ENCODE measurements at places on chromosomes 7 and 10.

DNA sequence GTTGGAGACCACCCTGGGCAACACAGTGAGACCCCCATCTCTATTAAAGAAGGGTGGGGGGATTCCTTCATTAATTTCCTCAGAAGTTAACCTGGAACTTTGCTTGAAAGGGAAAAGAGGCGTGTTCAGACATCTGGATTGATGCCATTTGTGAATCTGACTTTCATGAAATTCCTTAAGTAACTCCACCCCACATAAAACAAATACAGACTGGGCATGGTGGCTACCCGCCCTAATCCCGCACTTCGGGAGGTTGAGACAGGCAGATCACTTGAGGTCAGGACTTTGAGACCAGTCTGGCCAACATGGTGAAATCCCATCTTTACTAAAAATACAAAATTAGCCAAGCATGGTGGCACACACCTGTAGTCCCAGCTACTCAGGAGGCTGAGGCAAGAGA lies 75.0 kb downstream of the EEPD1 start:
- no peak for DNase-seq

- no peak for DNase-seq
Observed at GRCh38 chr10:11178606-11179515, 161.2 kb downstream of the CELF2 start.

- no peak for DNase-seq
Observed at GRCh38 chr10:131350660-131351059, 39.1 kb upstream of the TCERG1L start.

- DNase-seq, result no peak
Observed at GRCh38 chr10:132425029-132425756, 28.2 kb downstream of the PWWP2B start.

DNA sequence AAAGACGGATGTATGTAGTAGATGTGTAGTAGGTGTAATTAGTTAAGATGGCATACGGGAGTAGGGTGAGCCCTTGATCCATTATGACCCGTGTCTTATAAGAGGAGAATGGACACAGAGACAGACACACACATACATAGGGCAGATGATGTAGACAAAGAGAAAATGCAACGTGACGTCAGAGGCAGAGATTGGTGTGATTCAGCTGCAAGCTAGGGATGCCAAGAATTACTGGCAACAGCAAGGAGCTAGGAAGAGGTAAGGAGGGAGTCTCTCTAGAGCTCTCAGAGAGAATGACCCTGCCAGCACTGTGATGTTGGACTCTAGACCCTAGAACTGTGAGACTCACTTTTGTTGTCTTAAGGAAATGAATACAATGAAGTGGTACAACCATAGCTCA lies 247.0 kb upstream of the HABP2 start:
- DNase-seq, result no peak

All from NCI-H1694 treated with DMSO at 0.1 percent for 48 hours (cell line).